CD4-positive, alpha-beta T cell (primary cell): ENCODE measurements at places on chromosomes 1 and 21. TPM values are rescaled to one million over a fixed set of nuclear protein-coding genes. Genes with fewer than 3 reads are reported as not detected.

- DNase-seq, result no peak
Measured at GRCh38 chr1:212565571-212566305, 42.8 kb upstream of the ATF3 start.

GRCh38 chr1:112702067-112702395, 4.9 kb downstream of the RHOC start:
- DNase-seq, result no peak

- DNase-seq, result no peak
Measured at GRCh38 chr21:43289966-43290365, 121.2 kb downstream of the CRYAA start.

DNA sequence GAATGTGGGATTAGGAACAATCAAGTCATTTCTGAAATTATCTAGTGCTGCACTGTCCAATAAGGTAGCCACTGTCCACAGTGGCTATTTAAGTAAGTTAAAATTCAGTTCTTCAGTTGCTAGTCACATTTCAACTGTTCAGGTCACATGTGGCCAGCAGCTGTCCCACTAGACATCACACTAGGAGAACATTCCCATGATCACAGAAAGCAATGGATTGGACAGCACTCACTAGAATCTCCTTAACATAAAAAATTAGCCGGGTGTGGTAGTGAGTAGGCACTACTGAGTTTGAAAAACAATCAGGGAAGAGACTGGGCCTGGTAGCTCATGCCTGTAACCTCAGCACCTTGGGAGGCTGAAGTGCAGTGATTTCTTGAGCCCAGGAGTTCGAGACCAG, 33.6 kb downstream of the NUP133 start:
- DNase-seq, result no peak

Gene IQCC
- total RNA-seq, result 2.4 TPM

Gene TSPEAR
- not detected for total RNA-seq

Gene GUCA2A
- total RNA-seq, result not detected

Gene CGN
- total RNA-seq, result 0.28 TPM

Gene FAM20B
- total RNA-seq, result 12.1 TPM

Gene KLHL21
- 33.5 TPM for total RNA-seq

Gene MPL
- total RNA-seq, result not detected
